ENCODE measurements at places on chromosomes 2 and 18.

GRCh38 chr2:114022360-114023085 lies 132.6 kb downstream of the ACTR3 start:
- peak; percentile 47 for DNase-seq

DNA sequence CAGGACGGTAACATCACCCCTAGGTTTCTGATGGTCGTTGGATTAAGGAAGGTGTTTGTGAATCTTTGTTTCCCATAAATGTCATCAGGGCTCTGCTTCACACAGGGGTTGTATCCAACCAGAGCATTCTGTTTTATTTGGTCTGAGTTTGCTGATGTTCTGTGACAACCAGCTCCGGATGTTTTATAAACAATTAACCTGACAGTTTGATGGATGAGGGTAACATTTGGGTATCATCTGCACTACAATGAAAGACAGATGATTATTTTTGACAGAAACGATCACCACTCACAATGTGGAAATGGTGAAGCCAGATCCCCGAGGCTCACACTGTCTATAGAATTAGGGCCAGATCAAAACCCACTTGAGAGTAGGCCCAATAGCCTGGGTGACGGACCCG lies 107.1 kb downstream of the CDC42EP3 start:
- no peak for DNase-seq

- no peak for DNase-seq
Observed at GRCh38 chr2:81436256-81436655, 1131.7 kb upstream of the LRRTM1 start.

- peak; percentile 16 for DNase-seq
Observed at GRCh38 chr2:45276914-45277313, 267.7 kb upstream of the SIX2 start.

DNA sequence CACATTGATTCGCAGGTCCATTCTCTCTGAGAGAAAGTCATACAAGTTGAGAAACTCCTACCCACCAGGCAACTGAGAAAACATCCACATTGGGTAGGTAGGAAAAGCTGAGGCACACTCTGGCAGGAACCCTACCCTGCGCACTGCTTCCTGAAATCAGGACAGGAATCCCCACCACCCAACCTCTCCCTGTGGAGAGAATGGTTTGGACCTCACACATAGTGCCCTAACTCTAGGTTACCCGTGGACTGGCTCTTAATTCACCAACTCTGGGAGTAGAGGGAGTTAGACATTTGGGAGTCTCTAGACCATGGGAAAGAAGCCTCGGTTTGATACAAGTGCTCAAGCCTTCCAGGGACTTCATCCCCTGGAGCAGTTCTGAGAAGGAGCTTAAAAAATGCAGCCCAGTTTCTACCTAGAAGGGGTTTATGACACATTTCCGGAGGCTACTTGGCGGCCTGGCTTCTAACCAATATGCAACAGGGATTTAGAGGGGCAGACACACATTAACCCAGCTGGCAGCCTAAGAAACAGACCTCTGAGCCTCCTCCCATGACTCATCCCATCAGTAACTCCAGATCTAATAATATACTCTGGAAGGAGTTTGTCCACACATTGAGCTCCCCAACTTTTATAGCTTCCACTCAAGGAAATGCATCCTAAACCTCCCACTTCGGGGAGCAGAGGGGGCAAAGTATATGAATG lies 136.7 kb downstream of the EML6 start:
- peak; percentile 90 for DNase-seq

GRCh38 chr18:57627488-57627887 lies 5.9 kb upstream of the NARS1 start:
- no peak for DNase-seq

- DNase-seq = no peak
Observed at GRCh38 chr2:101463421-101463820, 11.5 kb downstream of the RFX8 start.

DNA sequence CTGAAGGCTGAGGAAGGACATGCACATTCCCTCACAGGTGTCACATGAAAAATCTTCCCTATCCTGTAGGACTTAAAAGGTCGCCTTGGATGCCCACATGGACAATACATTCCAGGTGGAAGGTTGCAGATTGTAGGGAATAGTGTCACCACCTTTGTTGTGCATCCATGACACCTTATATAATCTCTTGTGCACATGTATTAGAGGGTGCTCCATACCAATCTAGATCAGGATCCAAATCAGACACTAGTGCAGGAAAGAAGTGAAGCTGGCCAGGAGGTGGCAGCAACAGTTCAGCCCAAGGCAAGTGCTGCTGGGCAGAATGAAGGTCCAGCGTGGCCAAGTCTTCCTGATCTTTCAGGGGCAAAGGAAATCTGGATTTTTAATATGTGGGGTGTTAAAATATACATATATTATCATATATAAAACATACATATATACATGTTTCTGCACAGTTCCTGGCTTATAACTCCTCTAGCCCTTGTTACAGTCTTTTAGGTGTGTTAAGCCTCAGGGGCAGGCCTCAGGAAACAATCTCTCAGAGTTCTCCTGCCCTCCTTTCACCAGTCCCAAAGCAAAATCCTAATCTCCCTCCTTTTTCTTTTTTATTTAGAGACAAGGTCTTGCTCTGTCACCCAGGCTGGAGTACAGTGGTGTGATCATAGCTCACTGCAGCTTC lies 16.6 kb downstream of the NIF3L1 start:
- DNase-seq = peak; percentile 68

- DNase-seq = no peak
Observed at GRCh38 chr2:5392658-5393057, 299.5 kb upstream of the SOX11 start.

GRCh38 chr18:5817816-5818215 lies 77.5 kb downstream of the TMEM200C start:
- no peak for DNase-seq

DNA sequence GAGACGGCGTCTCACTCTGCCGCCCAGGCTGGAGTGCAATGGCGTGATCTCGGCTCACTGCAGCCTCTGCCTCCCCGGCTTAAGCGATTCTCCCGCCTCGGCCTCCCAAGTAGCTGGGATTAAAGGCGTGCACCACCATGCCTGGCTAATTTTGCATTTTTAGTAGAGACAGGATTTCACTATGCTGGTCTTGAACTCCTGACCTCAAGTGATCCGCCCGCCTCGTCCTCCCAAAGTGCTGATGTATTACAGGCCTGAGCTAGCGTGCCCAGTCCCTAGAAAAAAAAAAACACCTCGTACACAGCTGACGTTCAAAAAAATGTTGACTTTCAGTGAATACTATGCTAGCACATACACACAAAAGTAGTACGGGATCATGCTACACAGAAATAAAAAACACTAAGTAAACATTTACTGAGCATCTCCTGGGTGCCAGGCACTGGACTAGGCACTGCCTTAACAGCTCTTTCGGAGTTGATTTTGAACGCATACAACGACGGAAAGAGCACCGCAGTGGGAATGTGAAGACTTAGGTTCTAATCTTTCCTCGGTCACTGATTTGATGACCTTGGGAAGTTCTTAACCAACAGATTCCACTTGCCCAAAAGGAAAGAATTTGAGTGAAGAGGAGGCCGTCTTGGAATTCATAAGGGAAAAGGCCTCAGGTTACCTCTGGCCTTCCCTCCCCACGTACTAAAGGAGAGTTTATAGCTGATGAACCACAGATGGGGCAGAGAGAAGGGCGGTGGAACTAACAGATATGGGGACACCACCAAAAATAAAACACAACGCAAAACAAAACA lies 1.1 kb downstream of the DNAJC27 start:
- peak; percentile 56 for DNase-seq

DNA sequence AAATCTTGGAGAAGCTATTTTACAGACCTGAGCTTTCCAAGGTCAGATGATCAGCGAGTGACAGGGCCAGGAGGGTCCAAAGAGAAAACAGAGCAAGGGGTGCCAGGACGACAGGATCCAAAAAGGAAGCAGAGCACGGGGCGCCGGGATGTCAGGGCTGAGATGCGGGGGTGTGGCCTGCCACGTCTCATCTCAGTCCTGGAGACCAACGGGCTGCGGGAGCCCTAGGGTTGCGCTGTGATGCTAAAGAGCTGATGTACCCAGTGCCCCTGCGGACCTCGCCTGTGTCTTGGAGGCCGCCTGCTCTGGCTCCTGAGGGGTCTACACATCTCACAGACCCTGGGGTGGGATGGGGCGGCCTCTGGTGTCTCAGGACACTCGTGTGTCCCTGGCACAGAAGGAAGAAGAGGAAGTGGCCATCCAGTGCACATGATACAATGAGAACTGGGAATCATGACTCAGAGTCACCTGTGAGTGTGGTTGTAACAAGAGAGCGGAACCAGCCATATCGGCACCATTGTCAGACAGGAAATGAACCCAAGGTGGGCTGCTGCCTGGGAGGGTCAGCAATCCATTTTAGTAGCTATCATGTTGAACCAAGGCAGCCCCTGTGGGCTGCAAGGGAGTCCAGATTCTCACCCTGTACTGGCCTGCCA lies 97.8 kb downstream of the MYT1L start:
- no peak for DNase-seq

- DNase-seq = peak; percentile 53
Observed at GRCh38 chr18:23204589-23205235, 69.4 kb downstream of the CABLES1 start.

GRCh38 chr2:156396126-156396525 lies 40.1 kb upstream of the GPD2 start:
- no peak for DNase-seq

DNA sequence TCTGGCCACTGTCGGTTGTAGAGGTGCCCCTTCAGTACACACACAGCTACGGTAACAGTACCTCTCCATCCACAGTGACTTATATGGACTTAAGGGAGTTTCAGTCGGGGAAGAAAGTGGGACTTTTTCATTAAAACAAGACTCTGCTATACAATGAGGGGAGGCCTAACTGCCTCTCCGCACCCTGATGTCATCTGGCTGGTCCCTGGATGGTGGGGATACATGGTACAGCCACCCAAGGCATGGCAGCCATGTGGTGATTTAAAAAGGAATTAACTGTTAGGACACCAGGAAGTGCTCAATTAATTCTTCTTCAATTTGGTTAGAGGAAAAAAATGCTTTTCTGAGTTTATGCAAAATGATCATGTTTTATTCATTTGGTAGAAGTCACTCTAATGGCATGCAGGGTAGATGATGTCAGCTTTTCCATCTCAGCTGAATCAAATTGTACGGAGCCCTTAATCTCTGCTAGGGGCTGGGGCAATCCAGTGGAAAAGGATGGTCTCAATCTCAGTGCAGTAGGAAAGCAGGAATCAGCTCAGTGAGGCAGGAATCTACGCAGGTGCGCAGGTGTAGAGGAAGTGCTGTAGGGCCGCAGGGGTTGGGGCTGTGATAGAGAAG lies 243.9 kb downstream of the PRKCE start:
- no peak for DNase-seq

DNA sequence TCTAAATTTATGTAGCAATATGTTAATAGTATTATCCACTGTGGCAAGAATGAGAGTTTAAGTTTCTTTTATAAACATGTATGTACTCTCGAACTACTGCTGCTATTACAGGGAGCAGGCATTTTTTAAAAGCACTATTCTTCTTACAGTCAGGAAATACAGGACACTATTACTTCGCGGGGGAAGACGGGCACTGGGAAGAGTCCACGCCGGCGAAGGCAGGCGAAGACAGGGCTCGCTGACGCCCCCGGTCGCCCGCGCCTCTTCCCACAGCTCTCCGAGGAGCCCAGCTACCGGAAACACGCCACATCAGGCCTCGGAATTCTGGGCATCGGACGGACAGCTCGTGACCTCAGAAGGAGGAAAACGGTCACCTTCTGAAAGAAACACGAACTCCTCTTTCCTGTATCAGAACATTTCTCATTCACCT lies 90.2 kb downstream of the FAM161A start:
- DNase-seq = peak; percentile 90

GRCh38 chr2:24132543-24132942 lies 9.3 kb downstream of the FAM228B start:
- DNase-seq = no peak

- peak; percentile 46 for DNase-seq
Observed at GRCh38 chr18:28469946-28470345, 293.0 kb upstream of the CDH2 start.

- no peak for DNase-seq
Observed at GRCh38 chr18:50192995-50193795, 1.8 kb downstream of the MYO5B start.

DNA sequence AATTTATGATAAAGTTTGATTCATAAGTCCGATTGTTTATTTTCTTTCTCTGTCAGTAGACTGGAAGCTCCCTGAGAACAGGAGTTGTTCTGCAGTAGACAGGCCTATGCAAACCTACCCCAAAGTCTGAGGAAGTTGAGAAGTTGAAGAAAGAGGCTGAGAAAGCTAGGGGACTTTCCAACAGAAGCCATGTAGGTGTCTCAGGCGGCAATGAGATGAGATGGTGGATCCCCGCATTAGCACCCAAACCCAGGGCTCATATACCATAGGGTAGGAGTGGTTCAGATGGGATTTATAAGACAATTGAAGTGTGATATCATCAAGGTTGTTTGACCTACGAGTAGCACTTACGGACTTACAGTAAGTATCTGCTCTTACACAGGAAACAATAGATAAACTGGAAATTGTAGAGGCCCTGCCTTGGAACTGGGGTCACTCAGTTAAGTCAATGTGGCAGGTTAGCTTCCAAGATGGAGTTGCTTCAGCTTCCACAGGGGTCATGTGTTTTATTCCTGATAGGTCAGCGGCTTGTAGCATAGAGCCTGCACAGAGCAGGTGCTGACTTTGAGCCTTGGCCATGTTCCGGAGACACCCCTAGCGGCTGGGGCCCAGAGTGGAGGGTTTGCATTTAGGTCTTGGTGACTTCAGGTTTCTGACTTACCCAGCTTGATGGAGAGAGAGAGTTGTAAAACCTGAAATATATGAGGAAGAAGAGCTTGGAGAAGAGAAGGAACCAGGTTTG lies 2.3 kb upstream of the PSD4 start:
- no peak for DNase-seq

DNA sequence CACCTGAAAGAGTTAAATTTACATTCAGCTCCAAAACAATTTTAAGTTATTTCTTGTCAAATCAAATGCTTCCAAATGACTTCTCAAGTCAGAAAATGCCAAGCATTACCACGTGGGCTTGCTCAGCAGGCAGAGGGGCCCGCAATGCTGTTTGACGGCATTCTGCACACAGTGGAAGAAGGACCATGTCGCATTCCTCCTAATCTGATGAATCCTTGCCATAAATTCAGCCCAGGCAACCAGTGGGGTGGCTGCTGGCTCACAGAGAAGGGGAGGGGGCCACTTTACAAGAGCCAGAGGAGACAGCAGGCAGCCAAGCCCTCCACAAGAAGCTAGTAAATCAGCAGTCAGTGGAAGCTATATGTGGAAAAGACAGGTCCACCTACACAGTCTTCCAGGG lies 56.7 kb downstream of the OSR1 start:
- no peak for DNase-seq

GRCh38 chr2:70921031-70921430 lies 14.7 kb upstream of the ATP6V1B1 start:
- no peak for DNase-seq
